NCI-H2029 treated with DMSO at 0.1 percent for 48 hours (cell line): ENCODE measurements at places on chromosomes 2 and 18.

DNA sequence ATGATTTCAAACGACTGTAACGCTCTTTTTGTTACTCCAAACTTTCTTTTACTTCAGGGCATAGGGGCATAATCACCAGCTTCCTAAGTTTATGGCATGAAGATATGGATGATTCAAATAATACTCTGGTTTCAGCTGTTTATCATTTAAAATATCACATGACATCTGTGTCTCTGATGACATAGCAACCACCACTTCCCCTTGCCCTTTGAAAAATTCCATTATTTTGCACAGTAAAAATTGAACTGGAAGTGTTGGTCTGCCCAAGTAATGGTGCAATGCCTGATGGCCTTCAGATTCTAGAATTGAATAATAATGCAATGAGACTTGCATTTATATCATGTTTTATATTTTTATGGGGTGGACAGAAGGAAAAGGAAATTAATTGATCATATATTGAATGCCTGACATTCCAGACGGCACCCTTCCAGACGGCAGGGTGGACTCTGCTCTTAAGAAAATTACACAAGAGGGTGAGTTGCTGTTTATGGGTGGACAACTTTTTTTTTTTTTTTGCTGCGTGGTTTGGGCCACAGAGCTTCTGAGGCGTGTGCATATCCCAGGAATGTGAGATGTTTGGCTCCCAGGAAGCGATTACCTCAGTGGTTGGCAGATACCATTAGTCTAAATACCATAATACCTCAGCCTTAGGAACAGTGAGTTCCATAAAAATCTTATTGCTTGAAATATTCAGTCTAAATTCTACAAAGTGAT is 101.7 kb upstream of the ZNF521 start:
- DNase-seq = no peak

GRCh38 chr2:230872968-230873660 is 8.4 kb downstream of the ITM2C start:
- DNase-seq = no peak

GRCh38 chr2:56008661-56009431 is 85.3 kb upstream of the EFEMP1 start:
- DNase-seq = peak; percentile 59

DNA sequence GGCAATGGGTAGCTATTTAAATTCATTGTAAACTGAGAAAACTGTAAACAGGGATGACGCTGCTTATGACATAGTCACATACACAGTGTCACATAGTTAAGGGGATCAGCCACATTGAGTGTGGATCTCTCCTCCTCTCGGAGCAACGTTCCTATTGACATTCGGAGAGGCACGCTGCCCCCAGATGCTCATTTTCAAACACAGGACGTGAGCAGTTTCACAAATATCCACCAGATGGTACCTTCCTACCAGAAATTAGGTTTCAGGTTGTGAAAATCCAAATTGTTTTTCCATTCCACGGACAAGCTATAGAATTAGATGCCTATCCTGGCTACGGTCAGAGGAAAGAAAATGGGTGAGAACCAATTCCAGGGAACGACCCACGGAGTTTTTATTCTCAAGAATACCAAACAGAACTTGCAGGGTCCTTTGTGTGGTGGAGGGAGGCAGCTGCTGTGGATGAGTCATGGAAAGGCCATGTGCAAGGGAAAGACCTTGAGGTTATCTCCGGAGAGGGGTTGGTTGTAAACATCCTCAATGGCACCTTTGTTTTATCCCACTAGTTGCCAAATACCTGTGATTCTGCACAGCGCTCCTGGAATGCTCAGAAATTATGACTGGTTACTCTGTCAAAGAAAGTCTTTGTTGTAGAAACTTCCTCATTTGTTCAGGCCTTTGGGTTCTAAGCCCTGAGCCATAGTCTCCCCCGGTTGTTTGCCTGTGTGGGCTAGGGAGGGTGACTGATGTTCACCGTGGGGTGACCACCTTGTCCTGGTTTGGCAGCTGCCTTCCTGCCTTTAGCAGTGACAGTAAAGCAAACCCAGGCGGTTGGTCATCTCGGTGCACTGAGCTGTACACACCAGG is 88.0 kb downstream of the ACTR3 start:
- no peak for DNase-seq

DNA sequence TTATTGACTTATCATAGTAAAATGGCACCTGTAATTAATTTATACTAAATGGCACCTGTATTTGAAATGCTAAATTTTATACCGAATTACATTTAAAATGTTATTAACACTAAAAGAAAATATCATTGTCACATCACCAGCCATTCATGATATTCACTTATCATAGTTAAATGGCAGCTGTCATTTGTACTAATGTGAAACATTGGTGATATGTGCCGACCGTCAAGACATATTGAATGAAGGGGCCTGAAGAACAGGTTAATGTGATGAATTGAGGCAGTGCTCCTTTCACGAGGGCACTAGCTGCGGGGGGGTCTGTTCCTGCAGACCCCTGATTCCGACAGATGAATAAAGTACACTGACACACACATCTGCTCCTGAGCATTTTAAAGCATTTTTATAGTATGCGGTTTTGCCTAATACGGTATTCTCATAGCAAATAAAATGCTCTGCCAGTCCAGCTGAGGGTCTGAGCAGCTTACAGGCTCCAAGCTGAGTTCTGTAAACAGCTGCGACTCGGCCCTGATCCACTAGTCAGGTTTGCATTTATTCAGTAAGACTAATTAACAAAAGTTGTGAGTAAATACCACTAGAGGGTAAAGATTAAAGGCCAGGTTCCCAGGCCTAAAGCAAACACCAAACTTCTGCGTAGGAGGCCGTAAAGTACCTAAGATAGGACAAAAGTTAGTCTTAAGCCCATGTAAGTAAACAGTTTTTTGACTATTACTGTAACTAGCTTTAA is 593.4 kb upstream of the NETO1 start:
- no peak for DNase-seq

DNA sequence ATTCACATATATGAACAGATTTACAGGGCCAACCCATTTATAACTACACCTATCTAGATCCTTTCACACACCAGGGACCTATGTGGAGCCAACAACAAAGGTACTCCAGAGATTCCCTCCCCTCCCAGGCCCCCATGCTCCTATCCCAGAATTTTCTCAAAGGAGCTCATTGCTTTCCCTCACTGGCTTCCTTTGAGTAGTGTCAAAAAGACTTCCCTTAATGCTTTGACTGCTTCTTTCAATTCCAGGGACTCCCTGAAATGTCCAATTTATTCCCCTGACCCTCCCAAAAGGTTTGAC is 46.6 kb downstream of the IKZF2 start:
- DNase-seq = no peak

DNA sequence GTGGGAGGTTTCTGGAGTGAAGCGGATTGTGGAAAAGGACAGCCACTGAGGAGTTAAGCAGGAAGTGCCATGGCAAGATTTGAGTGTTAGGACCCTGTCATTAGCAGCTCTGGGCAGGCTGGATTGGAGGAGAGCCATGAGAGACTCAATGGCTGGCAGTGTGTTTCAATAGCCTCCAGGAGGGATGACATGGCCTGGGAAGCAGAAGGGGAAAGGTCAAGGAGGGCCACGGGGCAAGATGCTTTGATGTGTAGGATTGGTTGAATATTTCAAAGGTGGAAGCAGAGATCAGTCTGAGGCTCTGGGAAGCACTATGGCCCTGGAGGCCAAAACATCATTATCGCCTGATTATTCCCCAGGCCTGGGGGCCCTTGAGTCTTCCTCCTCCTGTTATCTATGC is 229.0 kb upstream of the HS6ST1 start:
- no peak for DNase-seq

DNA sequence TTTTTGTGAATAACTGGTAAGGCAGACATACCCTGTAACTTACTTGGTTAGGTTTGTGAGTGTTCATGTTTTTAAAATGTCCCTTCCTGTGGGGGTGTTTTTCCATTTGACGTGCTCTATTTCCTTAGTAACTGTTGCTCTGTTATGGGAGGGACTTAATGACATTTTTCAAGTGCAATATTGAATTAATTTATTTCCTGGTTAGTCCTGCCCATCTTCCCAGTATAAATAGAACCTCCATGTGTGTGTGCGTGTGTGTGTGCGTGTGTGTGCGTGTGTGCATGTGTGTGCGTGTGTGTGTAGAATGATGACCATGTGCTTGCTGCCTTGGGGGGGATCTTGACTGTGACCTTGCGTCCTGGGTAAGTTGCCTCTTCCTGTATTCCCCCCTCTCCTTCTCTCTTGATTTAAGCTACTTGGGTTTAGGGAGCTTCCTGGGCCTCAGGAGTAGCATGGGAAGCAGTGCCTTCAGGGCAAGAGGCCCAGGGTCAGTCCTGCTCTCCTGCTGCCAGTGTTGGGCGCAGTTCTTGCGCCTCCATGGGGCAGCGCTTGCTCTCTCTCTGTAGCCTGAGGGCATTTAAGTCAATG is 163.9 kb downstream of the LDLRAD4 start:
- peak; percentile 77 for DNase-seq

GRCh38 chr2:86372641-86373502 is 35.4 kb upstream of the REEP1 start:
- DNase-seq = no peak

DNA sequence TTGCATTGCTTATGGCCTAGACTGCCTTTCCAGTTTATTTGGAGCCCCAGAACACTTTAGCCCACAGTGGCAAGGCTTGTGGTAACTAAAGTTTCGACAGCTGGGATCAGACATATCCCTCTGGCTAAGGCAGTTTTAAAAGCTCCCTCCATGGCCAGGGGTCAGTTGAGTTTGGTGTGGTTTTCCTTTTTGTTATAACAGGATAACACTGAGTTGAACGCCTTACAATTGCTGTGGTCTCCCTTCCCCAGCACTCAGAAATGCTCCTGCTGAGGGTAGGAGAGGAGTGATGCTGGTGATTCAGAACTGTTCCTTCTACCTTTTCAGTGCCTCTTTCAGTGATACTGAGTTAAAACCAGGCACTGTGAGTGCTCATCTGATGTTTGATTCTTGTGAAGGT is 182.6 kb downstream of the GULP1 start:
- DNase-seq = no peak

- DNase-seq = no peak
These were observed 43.4 kb upstream of the HAAO start for GRCh38 chr2:42835577-42836371.

DNA sequence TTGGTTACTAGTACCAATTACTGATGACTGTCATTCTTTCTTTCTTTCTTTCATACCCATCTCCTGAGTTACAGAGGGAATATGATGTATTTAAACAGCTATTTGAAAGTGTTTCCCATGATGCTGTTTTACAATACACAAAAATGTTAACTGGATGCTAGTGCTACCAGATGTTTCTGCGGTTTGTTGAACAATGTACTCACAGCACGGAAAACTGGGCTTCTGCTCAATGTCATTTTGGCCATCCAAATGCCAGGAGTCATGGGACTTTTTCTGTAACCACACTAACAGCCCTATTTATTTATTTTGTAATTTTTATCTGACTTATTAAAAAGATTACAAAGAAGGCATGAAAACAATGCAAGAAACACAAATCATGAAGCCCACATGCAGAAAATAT is 313.8 kb downstream of the RIT2 start:
- no peak for DNase-seq

DNA sequence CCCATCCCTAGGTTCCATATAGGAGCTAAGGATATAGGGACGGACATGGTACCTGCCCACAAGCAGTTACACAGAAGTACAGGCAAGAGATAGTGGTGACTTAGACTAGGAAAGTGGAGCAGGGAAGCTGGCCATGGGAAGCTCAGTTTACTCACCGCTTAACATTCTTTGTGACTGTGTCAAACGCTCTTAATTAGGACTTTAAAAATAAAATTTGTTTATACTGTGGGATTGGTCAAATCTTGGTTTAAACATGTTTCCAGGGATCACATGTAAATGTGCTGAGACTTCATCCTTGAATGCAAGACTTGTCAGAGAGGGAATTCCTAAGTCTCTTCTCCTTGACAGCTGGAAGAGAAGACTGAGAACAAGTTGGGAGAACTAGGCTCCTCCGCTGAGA is 107.3 kb downstream of the MTCL1 start:
- DNase-seq = no peak

- DNase-seq = no peak
These were observed 72.3 kb downstream of the IL1R2 start for GRCh38 chr2:102063941-102064678.
